ENCODE measurements at places on chromosomes 4 and X. TPM values are rescaled to one million over a fixed set of nuclear protein-coding genes. Genes with fewer than 3 reads are reported as not detected.
A peak's percentile ranks its signal among the peaks of the same experiment; 100 is the strongest.

GRCh38 chr4:187183346-187183745 is 459.7 kb upstream of the FAT1 start:
- H3K27me3 ChIP-seq: no peaks in the 10 kb centered on the region
- no peak overlapping the region for H3K4me3 ChIP-seq
- no peaks in the 10 kb centered on the region for H3K4me1 ChIP-seq

DNA sequence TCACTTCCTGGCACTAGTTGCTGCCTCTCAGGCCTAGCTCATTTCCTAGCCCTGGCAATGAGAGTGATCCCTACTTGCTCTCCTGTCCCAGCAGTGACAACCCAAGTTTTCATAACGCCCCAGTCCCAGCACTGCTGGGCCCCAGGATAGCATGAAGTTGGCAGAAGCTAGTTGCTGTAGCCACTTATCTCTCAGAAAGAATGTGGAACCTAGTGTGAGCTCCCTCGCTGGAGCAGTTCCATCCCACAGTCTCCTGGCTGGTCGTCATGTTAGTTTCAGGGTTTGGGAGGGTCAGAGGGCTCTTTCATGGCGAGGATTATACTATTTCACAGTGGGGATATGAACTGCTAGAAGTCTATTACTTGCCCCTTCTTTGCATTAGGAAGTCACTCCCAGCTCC is 5.1 kb downstream of the PF4 start:
- no peaks in the 10 kb centered on the region for H3K27me3 ChIP-seq
- no peak for DNase-seq
- no peaks in the 10 kb centered on the region for H3K36me3 ChIP-seq
- no peaks in the 10 kb centered on the region for H3K4me1 ChIP-seq
- no peak overlapping the region for H3K4me3 ChIP-seq
- no peak overlapping the region for H3K27ac ChIP-seq

The SHOX gene
- not detected for total RNA-seq

The TMSB15C gene
- 2.1 TPM for total RNA-seq

- no peak for DNase-seq
- H3K36me3 ChIP-seq: no peaks in the 10 kb centered on the region
- no peak overlapping the region for H3K4me3 ChIP-seq
- H3K27ac ChIP-seq: no peak overlapping the region
- no peaks in the 10 kb centered on the region for H3K27me3 ChIP-seq
Measured at GRCh38 chr4:168743601-168744000, 246.7 kb downstream of the PALLD start.

- H3K4me3 ChIP-seq: no peak overlapping the region
- no peaks in the 10 kb centered on the region for H3K27me3 ChIP-seq
- H3K36me3 ChIP-seq: no peaks in the 10 kb centered on the region
Measured at GRCh38 chr4:143403553-143403820, 66.8 kb downstream of the GAB1 start.

The DDIT4L gene
- total RNA-seq: not detected

DNA sequence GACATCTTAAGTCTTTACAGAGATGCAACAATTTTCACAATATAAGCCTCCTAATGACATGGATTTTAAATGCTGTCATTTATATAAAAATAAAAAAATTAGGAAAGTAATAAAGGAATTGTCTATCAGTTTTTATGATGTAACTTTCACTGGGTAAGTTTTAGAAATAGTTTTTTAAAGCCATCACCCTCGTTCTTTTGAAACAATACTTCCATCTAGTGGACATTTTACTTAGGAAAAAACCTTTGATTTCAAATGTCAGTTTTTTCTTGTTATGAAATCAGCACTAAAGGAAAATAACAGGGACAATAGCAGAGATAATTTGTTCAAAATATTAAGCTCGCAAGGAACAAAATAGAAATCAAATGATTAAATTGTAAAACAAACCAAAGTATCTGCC is 24.3 kb upstream of the NDNF start:
- no peak for DNase-seq
- no peaks in the 10 kb centered on the region for H3K27me3 ChIP-seq
- H3K36me3 ChIP-seq: no peaks in the 10 kb centered on the region
- no peaks in the 10 kb centered on the region for H3K4me1 ChIP-seq
- no peak overlapping the region for H3K27ac ChIP-seq

The PNMA6A gene
- total RNA-seq: 7.4 TPM

- no peaks in the 10 kb centered on the region for H3K27me3 ChIP-seq
- H3K4me1 ChIP-seq: no peaks in the 10 kb centered on the region
- no peak overlapping the region for H3K27ac ChIP-seq
- no peaks in the 10 kb centered on the region for H3K36me3 ChIP-seq
- no peak overlapping the region for H3K4me3 ChIP-seq
Measured at GRCh38 chrX:38891641-38892413, 90.6 kb downstream of the MID1IP1 start.

GRCh38 chr4:6722891-6723290 is 6.9 kb downstream of the BLOC1S4 start:
- H3K4me3 ChIP-seq: no peak overlapping the region
- DNase-seq: no peak
- H3K27me3 ChIP-seq: no peaks in the 10 kb centered on the region
- H3K4me1 ChIP-seq: peaks cover 8% of the 10 kb centered on the region
- H3K36me3 ChIP-seq: no peaks in the 10 kb centered on the region

GRCh38 chr4:98262431-98262830 is 1.2 kb downstream of the RAP1GDS1 start:
- H3K4me1 ChIP-seq: peaks cover 8% of the 10 kb centered on the region
- H3K27ac ChIP-seq: peak overlapping the region; percentile 83
- H3K4me3 ChIP-seq: peak overlapping the region; percentile 93
- DNase-seq: no peak
- H3K27me3 ChIP-seq: no peaks in the 10 kb centered on the region

- peaks cover 3% of the 10 kb centered on the region for H3K27me3 ChIP-seq
- H3K27ac ChIP-seq: no peak overlapping the region
- no peaks in the 10 kb centered on the region for H3K4me1 ChIP-seq
- no peak for DNase-seq
- H3K4me3 ChIP-seq: no peak overlapping the region
Measured at GRCh38 chr4:144650311-144651005, 4.5 kb downstream of the HHIP start.

The STOX2 gene
- total RNA-seq: 10.6 TPM

- no peaks in the 10 kb centered on the region for H3K27me3 ChIP-seq
- H3K4me1 ChIP-seq: no peaks in the 10 kb centered on the region
- H3K4me3 ChIP-seq: no peak overlapping the region
- H3K36me3 ChIP-seq: peaks cover 9% of the 10 kb centered on the region
- DNase-seq: no peak
Measured at GRCh38 chr4:15691346-15692135, 9.9 kb downstream of the FAM200B start.

The MMRN1 gene
- total RNA-seq: not detected

GRCh38 chr4:138269175-138269574 is 27.0 kb upstream of the SLC7A11 start:
- H3K27me3 ChIP-seq: no peaks in the 10 kb centered on the region
- no peak for DNase-seq
- H3K4me3 ChIP-seq: no peak overlapping the region
- H3K4me1 ChIP-seq: no peaks in the 10 kb centered on the region

GRCh38 chr4:147778942-147779341 is 47.1 kb downstream of the ARHGAP10 start:
- H3K27me3 ChIP-seq: no peaks in the 10 kb centered on the region
- no peak overlapping the region for H3K27ac ChIP-seq
- H3K4me3 ChIP-seq: no peak overlapping the region

The MED28 gene
- 32.1 TPM for total RNA-seq

GRCh38 chrX:39820938-39821708 is 276.6 kb downstream of the BCOR start:
- no peaks in the 10 kb centered on the region for H3K36me3 ChIP-seq
- no peaks in the 10 kb centered on the region for H3K27me3 ChIP-seq

DNA sequence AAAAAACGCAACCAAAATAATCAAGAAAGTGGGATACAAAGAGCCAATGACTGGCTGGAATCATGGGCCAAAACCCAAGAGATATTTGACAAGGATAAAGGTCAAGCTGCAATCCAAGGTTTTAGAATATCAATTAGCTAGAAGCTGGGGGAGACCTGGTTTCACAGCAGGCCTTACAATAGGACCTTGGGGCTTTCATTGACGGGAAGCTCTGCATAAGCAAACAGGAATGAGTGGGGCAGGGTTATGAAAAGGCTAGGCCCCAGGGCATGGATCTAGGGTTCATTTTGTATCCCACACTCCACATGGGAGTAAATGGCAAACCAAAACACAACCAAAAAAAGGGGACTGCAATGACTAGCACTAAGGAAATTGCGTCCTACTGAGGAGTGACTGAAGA is 215.3 kb downstream of the HS6ST2 start:
- no peak overlapping the region for H3K4me3 ChIP-seq
- no peaks in the 10 kb centered on the region for H3K36me3 ChIP-seq
- no peaks in the 10 kb centered on the region for H3K27me3 ChIP-seq
- DNase-seq: no peak
- no peak overlapping the region for H3K27ac ChIP-seq
- H3K4me1 ChIP-seq: no peaks in the 10 kb centered on the region

The NKAP gene
- total RNA-seq: 13.6 TPM

DNA sequence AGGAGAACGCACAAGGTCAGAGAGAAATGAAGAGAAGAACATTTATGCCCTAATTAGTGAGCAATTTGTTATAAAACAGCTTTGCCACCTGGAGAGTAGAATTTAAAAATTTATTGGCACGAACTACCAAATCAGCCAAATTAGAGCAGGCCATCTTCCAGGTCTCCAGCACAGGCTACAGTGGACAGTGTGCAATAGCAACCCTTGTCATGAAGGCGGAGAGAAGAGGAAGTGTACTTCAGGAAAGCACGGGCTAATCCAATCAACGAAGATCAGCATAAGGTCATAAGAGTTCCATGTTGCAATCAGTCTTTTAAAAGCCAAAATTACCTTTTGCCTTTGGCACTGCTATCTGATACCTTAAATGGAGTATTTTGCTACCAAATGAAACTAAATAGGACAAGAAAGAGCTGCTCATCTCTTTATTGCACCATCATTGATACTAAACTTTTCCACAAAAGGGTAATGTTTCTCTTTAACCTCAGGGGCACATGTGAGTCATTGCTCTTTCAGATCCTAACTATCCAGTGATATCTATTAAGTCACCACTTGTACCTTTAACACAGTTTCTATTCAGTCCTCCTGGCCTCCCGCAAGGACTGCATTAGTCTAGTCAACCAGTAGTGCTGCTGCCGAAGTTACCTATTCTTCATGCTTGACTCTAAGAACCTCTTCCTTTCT is 19.9 kb downstream of the ANK2 start:
- H3K27ac ChIP-seq: no peak overlapping the region
- no peaks in the 10 kb centered on the region for H3K36me3 ChIP-seq
- H3K27me3 ChIP-seq: no peaks in the 10 kb centered on the region

The NWD2 gene
- total RNA-seq: not detected

- peaks cover 14% of the 10 kb centered on the region for H3K4me1 ChIP-seq
- H3K4me3 ChIP-seq: peak within 1 kb of the TSS; percentile 66
- no peak for DNase-seq
- H3K36me3 ChIP-seq: no peaks in the 10 kb centered on the region
- H3K27me3 ChIP-seq: no peaks in the 10 kb centered on the region
Measured at GRCh38 chr4:6716018-6716911, at the start of gene BLOC1S4. Gene BLOC1S4, plus strand, starts transcription at chr4:6716174. Its CDS starts 36 bp downstream, at chr4:6716210.

The MAGEB16 gene
- total RNA-seq: not detected

All from Panc1 (cell line).